Tibial artery (tissue), 4 donors: ENCODE measurements at places on chromosomes 12 and 14.

- no peak for DNase-seq
Observed at GRCh38 chr12:27733052-27733656, 22.5 kb downstream of the MRPS35 start.

GRCh38 chr12:124940393-124941169 is 26.1 kb upstream of the UBC start:
- DNase-seq: peak; percentile 92

DNA sequence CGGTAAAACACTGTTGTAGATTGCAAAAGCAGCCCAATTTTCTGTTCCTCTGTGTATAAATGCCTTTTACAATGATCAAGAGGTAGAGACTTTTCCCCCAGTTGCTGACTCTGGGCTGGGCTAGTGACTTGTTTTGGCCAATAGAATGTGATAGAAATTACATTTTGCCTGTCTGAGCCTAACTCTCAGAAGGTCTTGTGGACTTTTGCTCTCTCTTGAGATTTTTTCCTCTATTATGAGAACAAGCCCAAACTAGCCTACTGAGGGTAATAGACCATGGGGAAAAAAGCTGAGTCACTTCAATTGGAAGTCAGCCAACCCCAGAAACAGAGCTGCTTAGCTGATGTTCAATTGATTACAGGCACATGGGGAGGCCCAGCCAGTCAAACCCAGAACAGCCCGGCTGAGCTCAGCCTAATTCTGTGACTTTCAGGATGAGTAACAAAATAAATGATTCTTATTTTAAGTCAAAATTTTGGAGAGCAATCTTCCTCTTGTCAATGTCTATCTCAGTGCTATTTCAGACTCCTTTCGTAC is 61.4 kb downstream of the MYF5 start:
- peak; percentile 74 for DNase-seq

DNA sequence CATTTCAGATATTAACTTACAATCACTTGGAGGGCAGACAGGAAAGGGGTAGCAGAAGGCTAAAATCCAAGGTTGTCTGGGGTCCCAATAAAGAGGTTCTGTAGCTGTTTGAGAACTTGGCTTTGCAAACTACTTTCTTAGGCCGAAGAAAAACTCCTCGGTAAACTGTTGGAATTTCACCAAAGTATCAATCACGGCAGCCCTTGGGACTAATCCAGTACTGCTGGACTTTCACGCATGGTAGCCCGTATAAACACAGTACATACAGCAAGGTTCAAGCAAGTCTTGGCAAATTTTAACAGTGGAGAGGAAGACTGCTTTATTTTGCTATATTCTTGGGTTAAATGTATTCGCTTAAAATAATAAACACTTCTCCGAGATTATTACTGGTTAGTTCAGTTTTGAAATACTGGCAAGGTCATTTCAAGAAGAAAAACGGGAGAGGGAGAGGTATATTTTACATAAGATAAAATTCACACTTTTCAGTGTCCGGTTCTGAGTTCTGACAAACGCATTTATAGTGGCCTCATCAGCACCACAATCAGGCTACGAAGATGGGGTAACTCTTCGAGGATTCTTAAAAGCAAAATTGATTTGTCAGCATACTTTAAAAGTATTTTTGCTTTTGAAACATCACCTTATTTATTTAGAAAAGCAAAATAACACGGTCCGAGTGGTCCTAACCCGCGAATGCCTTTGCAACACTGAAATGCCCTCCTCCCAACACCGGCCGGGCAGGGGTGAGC is 1.3 kb downstream of the SETD3 start:
- no peak for DNase-seq

DNA sequence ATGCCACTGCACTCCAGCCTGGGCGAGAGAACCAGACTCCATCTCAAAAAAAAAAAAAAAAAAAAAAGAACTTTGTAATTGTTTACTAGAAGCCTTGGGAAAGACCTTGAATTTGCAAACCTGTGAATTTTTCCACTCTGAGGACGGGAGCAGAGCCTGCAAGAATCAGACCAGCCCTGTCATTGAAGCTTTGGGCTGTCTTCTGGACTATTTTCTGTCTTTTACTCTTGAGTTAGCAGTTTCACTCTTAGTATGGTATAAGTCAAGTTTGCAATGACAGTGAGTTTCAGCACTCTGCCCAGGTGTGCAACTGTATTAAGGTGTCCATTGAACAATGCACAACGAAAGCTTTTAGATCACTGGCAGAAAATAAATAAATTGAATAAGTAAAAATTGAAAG is 81.4 kb upstream of the KRAS start:
- no peak for DNase-seq

DNA sequence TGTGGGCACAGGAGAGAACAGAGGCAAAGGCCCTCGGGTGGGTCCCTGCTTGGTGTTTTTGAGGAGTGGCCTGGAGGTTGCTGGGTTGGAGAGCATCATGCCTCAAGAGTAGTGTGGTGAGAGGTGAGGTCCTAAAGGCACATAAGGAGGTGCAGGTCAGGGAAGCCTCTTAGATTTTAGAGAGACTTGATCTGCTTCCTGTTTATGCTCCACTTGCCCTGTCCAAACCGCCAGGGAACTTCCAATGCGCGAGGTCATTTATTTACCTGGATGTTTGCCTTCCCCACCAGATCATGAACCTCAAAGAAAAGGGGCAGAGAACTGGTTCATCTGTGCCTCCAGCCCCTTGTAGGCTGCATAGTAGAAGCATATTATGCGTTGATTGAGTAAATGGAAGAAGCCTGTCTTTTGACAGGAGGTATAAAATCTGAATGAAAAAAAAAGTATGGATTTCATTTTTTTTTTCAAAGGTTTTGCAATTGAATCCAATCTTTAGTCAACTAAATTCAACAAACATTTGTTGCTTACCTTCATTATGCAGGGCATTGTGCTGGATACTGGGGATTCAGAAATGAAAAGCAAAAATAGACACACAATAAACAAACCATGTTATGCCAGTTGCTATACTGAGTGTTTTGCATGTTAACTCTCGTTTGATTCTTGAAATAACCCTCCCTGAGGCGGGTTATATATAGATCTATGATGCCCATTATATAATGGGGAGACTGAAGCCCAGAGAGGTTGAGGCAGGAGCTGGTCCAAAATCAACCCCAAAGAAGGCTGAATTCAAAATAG is 485.2 kb downstream of the VRK1 start:
- DNase-seq: no peak
